CD4-positive, alpha-beta T cell treated with Interleukin-6 for 4 hours (primary cell): ENCODE measurements at places on chromosomes 16 and 17.

DNA sequence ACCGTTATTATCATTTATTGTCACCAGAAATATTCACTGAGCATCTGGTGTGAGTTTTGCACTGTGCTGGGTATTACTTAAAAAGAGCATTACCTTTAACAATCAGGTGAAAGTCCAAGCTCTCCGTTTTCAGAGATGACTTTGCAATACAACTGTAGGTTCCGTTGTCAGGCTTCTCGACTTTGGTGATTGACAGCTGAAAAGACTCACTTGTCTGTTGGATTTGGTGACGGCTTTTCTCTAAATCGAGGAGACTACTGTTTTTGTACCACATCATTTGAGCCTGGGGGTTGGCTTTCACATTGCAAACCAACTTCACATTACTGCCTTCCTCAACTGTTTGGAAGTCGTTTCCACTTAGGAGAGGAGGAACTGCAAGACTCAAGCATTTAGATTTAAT is 9.1 kb downstream of the TMIGD1 start:
- no peak for DNase-seq

GRCh38 chr16:71339236-71340171 is 19.0 kb upstream of the CALB2 start:
- no peak for DNase-seq

DNA sequence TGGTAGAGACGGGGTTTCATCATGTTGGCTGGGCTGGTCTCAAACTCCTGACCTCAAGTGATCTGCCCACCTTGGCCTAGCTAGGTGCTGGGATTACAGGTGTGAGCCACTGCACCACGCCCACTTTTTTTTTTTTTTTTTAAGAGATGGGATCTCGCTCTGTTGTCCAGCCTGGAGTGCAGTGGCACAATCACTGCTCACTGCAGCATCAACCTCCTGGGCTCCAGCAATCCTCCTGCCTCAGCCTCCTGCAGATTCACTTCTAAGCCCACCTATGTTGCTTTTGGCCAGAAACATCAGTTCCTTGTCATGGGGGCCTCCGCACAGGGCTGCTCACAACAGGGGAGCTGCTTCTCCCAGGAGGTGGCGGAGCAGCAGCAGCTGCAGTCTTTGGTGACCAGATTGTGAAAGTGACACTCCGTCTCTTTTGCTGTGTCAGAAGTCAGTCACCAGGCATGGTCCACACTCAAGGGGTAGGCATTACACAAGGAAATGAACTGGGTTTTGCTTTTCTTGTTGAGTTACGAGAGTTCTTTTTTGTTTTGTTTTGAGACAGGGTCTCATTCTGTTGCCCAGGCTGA is 4.5 kb upstream of the NME4 start:
- DNase-seq, result no peak

DNA sequence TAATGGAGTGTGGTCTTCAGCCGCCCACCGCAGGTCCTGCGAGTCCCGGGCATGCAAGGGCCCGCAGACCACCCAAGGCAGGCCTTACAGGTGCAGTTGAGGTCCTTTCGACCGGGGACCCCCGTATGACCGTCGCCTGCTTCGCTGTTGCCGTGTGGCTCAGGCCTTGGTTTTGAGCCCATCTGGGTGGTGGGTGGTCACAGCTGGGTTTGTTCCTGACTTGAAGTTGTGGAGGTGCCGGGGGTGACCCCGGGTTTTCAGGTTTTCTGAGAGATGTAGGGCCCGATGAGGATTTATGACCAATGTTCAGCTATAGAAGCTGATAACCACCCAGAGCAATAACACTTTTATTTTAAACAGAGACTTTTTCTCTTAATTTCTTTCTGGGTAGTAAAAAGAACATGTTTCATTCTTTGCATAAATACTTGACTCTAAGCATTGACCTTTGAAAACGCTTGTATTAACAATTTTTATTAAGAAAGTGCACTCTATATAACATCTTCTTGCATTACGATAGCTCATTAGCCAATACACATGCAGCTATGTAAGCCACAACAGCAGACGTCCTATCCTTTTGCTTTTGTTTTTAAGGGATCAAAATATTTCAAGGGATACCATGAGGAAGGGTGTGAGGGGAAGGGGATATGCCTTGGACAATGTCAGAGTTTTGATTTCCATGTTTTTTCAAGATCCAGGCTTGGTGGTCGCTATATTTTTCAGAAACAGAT is 1.9 kb downstream of the FOXL1 start:
- no peak for DNase-seq

GRCh38 chr17:41962768-41963434 is 3.7 kb upstream of the CNP start:
- peak; percentile 79 for DNase-seq

GRCh38 chr17:67680445-67681224 is 37.1 kb upstream of the NOL11 start:
- DNase-seq, result no peak

DNA sequence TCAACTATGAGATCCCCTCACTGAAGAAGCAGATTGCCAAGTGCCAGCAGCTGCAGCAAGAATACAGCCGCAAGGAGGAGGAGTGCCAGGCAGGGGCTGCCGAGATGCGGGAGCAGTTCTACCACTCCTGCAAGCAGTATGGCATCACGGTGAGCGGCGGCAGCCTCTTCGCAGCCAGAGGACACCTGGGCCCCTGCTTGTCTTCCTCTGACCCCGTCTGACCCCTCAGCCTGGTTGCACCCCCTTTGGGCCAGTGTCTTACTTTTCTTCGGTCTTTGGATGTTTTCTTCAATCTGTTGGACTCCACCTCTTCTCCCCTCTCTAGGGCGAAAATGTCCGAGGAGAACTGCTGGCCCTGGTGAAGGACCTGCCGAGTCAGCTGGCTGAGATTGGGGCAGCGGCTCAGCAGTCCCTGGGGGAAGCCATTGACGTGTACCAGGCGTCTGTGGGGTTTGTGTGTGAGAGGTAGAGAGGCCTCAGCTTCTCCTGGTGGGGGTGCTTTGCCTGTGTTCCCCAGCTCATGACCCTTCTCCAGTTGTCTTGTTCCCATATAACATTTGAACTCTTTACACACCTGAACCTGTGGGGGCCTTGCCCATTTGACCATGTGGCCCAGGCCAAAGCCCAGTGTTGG is 4.4 kb downstream of the CDK5RAP3 start:
- no peak for DNase-seq

- DNase-seq, result no peak
Observed at GRCh38 chr17:39808409-39808997, 55.6 kb downstream of the IKZF3 start.

- no peak for DNase-seq
Observed at GRCh38 chr17:3905017-3905520, 11.2 kb downstream of the P2RX1 start.

DNA sequence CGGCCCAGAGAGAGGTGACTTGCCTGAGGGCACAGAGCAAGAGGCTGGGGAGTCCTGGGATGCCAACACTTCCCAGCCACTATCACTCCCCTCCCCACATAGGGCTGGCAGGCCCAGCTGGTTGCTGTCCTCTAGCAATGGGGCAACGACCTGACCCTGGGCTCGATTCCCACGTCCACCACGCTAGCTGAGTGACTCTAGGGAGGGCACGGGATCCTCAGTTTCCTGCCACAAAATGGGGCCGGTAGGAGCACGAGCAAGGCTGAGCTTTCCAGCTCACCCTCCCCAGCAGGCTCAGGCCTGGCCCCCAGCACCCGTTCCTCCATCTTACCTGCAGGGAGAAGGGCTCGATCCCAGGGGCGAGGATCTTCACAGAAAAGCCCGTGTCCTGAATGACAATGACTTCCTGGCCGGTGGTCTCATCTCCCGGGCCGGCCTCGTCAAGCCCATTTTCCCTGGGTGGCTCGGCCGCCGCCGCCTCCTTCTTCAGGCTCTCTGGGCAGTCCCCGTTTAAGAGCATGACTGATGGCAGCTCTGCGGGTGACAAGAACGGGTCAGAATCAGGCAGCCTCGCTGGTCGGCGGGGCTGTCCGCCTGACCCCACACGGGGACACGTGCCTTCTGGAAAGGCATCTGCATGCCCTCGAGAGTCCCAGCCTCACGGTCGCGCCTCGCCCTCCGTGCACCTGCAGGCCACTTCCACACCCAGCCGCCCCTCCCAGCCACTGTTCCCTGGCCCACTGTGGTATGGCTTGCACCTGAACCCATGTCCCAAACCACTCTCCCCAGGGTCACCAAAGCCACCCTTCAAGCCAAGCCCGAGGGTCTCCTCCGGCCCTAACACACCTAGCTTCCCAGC is 7.3 kb downstream of the CLUH start:
- DNase-seq, result no peak

- DNase-seq, result no peak
Observed at GRCh38 chr16:9429646-9430330, 338.3 kb downstream of the HAPSTR1 start.

DNA sequence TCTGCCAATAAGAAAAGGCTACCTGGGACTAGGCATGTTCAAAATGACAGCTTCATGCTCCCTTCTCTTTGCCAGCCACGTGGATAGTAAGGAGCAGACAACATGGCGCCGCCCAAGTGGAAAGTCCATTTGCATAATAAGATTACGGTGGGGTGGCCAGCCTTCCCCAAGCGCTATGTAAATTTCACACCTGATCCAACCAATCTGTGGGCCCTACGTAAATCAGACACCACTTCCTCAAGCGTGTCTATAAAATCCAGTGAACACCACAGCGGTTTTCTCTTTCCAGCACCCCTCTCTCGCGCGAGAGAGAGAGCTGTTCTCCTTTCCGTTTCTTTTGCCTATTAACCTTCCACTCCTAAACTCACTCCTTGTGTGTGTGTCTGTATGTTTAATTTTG is 140.3 kb upstream of the ERCC4 start:
- DNase-seq, result no peak

DNA sequence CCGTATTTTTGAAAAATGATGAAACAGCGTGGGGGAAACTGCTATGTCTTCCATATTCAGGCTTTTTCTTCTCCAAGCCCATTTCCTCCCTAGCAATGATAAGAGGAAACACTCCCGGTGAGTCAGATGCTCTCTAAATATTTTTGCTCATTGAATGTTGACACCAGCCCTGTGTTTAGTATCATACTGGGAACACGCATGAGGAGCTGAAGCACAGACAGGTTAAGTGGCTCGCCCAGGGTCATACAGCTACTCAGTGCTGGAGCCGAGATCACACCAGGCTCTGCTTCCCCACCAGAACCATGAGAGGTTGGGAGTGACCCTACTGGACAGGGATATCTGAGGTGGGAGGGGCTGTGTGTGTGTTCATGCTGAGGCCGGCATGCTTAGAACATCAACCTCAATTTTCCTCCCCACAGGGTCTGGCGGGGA is 37.8 kb upstream of the ADGRG1 start:
- no peak for DNase-seq

DNA sequence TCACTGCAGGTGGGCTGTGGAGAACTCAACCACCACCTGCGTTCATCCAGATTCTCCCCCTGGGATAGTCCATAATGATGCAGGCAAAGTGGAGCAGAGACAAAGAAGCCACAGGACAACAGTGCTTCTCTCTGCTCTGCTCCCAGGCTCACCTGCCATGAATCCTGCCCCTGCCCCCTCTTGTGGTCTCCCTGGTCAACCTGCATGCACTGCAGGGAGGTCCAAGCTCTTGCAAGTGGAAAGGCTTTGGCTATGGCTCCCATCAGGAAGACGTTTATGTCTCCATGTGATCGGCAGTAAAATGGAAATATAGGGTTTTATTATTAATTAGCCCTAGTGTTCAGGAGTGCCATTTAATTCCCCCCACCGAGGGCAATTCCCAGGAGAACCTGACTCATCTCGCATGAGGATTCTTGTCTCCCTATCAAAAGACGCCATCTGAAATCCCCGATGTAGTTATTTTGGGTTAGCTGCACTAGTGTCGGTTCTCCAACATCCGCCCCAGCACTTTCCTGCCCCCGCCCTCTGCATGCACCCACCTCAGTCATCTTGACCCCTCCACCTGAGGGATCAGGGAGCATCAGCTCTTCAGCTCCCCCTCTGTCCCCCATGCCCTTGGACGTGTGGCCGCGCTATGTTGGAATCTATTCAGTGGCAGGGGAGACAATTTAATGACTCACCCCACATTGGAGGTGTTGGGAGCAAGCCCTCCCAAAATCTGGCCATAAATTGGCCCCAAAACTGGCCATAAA is 91.8 kb downstream of the KCNJ12 start:
- DNase-seq, result no peak

GRCh38 chr16:20674684-20675487 is 22.6 kb downstream of the ACSM1 start:
- DNase-seq, result no peak

- no peak for DNase-seq
Observed at GRCh38 chr16:69367980-69368379, 16.4 kb upstream of the TMED6 start.
